NCI-H446 treated with DMSO at 0.1 percent for 48 hours (cell line): ENCODE measurements at places on chromosomes 16 and 17.
A peak's percentile ranks its signal among the peaks of the same experiment; 100 is the strongest.

- no peak for DNase-seq
Observed at GRCh38 chr16:6771956-6772355, 560.7 kb upstream of the RBFOX1 start.

DNA sequence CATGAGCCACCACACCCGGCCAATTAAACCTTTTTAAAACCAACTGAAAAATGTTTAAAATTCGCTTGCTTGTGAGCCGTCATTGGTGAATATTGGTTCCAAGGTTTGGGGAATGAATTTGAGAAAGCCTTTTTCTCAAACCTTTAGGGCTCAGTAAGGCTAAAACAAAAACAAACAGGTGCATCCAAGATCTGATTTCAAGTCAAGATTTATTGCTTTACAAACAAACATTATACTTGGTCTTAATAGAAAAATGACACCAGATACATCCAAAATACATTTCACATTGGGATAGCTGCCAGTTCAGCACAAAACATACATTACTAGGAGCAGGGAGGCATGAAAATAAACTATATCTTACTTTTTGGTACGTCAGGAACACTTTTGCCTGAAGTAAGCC, 5.4 kb downstream of the C17orf58 start:
- DNase-seq: peak; percentile 5

- no peak for DNase-seq
Observed at GRCh38 chr17:49618028-49618611, 42.4 kb downstream of the NXPH3 start.

GRCh38 chr16:86914876-86915717, 336.7 kb downstream of the FOXL1 start:
- DNase-seq: no peak

DNA sequence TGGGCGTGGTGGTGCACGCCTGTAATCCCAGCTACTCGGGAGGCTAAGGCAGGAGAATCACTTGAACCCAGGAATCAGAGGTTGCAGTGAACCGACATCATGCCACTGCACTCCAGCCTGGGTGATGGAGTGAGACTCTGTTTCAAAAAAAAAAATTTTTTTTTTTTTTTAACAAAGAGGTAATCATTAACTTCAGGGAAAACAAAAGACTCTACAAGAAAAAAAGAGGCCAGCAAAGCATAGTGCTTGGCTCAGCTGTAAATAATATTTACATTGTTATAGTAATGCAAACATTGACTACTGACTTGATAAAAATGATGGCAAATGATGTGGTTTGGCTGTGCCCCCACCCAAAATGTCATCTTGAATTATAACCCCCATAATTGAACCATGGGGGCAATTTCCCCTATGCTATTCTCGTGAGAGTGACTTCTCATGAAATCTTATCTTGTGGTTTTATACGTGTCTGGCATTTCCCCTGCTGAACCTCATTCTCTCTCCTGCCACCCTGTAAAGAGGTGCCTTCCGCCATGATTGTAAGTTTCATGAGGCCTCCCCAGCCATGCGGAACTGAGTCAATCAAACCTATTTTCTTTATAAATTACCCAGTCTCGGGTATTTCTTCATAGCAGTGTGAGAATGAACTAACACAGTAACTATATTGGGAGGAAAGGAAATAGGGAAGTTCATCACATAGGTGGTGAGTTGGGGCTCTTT, 12.7 kb upstream of the SSTR2 start:
- DNase-seq: no peak

- DNase-seq: no peak
Observed at GRCh38 chr17:14282726-14283125, 18.2 kb upstream of the HS3ST3B1 start.

- DNase-seq: no peak
Observed at GRCh38 chr16:87196661-87197060, 120.5 kb downstream of the C16orf95 start.

GRCh38 chr17:37786481-37786880, 41.6 kb upstream of the HNF1B start:
- no peak for DNase-seq

- no peak for DNase-seq
Observed at GRCh38 chr16:24114876-24115275, 141.3 kb upstream of the CACNG3 start.

DNA sequence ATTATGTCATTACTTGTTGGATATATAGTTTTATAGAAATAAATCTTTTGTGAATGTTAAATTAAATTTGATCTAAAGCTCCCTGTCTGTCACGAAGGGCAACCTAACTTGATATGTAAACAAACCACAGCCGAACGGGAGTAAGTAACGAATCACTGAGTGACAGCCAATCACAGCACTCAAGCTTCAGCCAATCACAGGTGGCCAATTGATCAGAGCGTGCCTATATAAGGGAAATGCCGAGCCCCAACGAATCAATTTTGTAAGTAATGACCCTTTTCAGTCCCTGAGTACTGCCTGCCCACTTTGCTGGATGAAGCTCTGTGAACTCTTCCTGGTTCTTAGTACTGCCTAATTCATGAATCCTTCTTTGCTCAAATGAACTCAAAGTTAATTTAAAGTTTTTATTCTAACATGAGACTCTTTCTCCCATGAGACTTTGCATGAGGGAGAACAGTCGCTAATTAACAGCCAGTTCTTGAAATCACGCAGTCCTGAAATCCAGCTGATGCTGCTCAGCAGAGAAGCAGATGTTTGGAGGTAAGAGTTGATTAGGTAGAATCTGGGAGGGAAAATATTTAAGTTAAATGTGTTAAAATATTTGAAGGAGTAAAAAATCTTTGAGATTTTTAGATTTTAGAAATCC, 302.2 kb downstream of the CNTNAP4 start:
- DNase-seq: no peak

DNA sequence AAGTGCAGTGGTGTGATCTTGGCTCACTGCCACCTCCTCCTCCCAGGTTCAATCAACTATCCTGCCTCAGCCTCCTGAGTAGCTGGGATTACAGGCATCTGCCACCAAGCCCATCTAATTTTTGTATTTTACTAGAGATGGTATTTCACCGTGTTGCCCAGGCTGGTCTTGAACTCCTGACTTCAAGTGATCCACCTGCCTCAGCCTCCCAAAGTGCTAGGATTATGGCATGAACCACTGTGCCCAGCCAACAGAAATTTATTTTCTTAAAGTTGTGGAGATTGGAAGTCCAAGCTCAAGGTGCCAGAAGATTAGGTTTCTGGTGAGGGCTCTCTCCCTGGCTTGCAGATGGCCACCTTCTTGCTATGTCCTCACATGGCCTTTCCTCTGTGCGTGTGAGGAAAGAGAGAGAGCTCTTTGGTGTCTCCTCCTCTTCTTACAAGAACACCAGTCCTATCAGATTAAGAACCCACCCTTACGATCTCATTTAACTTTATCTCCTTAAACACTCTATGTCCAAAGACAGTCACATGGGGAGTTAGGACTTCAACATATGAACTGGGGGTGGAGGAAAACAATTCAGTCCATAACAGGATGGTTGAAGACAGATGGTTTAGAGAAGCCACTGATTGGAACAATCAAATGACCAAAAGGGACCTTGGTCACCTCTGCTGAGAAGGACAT, 31.8 kb downstream of the C16orf82 start:
- no peak for DNase-seq

DNA sequence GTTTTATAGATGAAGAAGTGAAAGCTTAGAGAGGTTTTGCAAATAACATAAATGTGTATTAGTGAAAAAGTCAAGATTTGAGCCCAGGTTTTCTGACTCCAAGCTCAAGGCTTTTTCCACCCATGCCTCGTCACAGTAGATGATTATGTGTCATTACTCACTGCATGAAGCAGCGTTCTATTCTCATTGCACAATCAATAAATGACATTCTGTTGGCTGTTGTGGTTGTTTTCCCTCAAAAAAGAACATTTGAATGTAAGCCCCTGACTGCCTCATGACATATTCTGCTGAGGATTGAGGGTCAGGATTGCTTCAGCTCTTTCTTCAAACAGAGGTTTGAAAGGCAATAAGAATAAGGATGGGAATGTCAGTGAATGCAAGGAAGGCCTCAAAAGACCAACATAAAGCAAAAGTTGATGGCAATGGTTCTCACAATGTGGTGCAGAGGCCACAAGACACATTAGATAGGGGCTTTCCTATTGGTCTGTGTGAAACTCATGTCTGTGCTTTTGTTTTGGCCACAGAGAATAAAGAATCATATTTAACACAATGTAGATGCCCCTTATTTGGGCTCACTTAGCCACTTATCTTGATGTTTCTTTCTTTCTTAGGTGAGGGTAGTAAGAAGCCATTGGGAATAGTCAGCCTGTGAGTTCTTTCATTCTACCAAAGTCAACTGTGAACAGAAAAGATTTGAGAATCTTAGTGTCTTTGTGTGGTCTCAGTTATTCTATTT, 5.4 kb upstream of the MMD start:
- DNase-seq: no peak

DNA sequence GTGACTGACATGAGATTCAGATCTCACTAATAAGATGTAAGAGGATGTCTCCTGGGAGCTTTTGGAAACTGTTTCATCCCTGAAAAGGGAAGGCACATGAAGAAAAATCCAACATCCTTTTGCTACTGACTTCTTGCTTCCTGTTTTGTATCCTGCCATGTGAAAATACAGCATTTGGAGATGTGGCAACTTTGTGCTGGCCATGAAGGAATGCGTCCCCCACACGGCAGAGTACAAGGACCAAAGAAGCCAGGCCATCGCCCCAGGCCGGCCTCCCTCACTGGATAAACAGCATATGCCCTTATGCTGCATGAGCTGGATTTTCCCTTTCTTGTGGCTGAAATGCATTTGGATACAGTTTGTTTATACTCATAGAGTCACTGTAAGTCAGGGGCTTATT, 5.5 kb upstream of the HASPIN start:
- DNase-seq: no peak

GRCh38 chr16:8614435-8615029, 7.0 kb upstream of the METTL22 start:
- no peak for DNase-seq

- DNase-seq: no peak
Observed at GRCh38 chr16:67537636-67538591, 9.3 kb downstream of the RIPOR1 start.

DNA sequence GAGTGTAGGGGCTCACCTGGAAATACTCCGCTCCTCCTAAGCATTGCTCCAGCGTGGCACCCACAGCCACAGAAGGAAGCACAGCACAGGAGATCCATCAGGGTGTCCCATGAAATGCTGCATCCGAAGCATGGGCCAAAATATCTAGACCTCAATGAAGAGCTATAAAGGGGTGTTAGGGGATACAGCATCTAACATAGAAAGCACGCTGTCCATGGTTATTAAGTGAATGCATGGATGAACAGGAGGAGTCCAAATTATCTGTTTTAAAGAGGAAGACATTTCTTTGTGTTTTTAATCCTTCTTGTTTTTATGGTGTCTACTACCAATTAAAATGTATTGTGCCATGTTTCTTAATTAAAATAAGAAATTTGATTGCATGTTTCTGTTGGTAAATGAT, 21.6 kb upstream of the KRT20 start:
- no peak for DNase-seq

- no peak for DNase-seq
Observed at GRCh38 chr17:78484271-78485246, 92.6 kb downstream of the DNAH17 start.

- DNase-seq: no peak
Observed at GRCh38 chr16:76926042-76926441, 264.9 kb upstream of the MON1B start.

DNA sequence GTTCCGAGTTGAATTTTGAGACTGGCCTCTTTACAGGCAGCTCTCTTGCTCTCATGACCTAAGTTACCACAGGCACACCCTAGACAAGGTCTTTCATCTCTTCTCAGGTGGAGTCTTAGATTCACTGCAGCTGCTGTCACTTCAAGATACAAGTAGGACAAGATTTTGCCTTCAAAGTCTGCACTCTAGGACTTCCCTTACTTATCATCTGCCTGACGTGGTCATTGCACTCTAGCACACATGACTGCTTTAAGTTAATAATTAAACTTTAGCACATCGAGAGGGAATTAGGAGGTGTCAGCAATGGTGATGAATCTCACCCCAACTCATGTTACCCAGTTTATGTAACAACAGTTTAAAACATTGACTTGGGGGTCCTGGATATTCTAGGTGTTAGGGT, 25.6 kb downstream of the RNF135 start:
- no peak for DNase-seq

DNA sequence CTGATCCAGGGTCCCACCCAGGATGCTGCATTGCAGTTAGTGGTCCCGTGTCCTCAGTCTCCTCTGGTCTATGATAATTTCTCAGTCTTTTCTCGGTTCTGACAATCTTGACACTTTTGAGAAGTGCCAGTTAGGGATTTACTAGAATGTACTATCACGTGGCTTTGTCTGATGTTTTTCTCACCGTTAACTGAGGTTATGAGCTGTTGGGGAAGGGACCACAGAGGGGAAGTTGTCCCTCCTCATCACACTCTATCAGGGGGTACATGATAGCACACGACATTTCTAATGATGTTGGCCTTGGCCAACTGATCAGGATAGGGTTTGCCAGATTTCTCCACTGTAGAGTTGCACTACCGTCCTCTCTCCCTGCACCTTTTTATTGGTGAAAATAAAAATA, 250.9 kb upstream of the SDK2 start:
- DNase-seq: no peak

DNA sequence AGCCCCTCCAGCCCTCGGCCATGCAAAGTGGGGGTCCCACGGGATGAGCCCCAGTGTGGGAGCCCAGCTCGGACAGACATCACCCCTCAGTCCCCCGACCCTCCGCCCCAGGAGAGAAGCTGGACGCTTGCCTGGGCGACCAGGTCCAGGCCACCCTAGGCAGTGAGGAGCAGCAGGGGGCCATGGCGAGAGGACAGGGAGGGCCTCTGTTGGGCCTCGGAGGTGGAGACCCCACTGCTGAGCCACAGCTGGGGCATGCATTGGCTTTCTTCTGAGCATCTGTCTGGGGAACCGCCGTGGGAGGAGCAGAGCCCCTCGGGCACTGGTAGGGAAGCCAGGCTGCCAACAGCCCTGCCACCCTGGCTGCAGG, 13.0 kb downstream of the ACTG1 start:
- no peak for DNase-seq

DNA sequence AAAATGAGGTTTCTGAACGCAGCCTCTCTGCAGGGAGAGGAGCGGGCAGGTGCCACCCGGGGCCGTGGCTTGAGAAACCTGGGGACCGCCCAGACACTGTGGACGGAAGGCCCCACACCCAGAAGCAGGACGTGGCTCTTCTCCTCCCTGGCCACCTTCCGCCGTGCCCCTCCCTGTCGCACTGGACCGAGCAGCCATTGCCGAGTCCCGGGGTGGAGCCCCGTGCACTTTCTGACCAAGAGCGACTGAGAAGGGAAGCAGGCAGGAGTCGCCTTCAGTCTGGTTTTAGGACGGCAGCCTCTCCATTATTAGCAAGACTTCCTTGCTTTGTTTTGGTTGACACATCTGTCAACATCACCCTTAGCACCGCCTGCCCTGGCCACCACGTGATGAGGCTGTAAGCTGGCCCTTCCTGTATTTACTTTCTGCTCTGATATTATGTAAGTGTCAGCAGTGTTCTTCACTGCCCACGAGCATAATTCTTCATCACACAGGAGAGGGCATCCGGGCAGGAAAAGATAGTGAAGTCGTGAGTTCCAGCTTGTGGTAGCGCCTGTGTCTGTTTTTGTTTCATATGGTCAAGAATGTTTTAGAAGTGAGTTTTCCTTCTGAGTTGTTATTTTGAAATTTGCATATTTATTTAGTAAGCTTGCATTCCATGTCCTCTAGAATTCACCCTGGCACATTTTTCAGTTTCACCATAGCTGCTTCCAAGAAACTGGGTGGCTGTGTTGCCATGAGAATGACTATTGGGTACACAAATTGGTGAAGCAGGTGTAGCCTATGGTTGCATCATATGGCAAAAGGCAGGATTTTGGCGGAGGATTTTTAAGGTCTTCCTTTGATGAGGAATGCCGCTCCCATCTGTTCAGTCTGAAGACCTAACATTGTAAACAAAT, 1.0 kb downstream of the HERPUD1 start:
- no peak for DNase-seq

GRCh38 chr17:41527063-41528023, 765 bp downstream of the KRT19 start:
- no peak for DNase-seq
